ENCODE measurements at places on chromosomes 6 and 20.

DNA sequence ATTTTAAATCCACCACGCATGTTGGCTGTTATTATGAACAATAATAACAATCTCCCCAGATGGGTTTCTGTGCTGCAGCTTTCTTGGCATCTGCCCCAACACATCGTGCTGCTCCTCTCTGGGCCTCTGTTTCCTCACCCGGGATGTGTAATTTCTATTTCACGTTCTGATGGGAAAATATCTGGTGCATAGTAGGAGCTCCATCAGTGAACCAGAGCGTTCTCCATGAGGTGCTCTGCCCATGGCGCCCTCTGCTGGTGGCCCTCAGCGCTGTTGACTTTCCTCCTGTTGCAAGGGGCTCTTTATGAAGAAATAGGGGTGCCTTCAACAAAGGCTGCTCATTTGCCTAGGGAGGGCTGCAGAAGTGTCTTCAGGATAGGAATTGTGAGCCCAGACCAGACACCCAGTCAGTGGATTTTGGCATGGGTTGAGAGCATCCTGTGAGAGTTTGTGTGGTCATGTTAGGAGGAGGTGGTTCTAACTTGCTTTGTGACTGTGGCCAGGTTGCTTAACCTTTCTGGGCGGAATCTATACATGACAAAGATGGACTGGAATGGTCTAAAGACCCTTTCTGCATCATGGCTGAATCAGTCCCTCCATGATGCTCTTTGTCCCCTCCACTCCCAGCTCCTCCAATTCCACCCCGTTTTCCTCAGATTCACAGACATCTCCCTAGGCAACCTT lies 8.1 kb downstream of the SCRT2 start:
- DNase-seq: peak; percentile 39

- DNase-seq: no peak
These were observed 465.2 kb upstream of the MAN1A1 start for GRCh38 chr6:119814609-119815400.

DNA sequence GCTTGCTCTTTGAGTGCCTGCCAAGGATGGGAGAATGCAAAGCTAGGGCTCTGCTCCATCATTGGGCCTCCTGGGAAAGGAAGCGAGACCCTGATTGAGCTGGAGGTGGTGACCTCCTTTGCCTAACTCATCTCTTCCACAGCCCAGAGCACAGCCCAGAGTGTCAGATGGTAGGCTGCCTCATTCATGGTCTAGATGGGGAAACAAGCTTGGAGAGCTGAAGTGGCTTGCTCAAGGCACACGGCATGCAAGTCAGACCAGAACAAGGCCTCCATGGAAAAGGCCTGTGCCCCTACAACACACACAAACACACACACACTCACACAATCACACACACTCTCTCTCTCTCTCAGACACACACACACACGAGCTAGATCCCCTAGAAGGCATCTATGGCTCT lies 17.5 kb downstream of the TGM3 start:
- DNase-seq: no peak

GRCh38 chr20:43160941-43161340 lies 28.8 kb downstream of the PTPRT start:
- DNase-seq: no peak

DNA sequence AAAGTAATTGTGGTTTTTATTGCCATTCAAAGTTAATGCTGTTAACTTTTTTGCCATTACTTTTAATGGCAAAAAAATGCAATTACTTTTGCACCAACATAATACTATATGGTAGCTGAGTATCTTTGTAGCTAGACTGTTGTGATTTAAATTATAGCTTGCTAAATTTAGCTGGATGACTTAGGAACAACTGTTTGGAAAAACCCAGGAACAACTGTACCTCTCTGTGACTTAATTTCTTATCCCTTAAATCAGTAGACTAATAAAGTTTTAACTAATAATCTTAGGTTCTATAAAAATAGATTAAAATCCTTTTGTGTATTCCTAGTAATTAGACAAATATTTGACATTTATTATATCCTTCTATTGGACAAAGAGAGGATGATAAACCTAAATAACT lies 268.2 kb downstream of the TENT5A start:
- no peak for DNase-seq
